ENCODE measurements at places on chromosomes 6 and 20.

DNA sequence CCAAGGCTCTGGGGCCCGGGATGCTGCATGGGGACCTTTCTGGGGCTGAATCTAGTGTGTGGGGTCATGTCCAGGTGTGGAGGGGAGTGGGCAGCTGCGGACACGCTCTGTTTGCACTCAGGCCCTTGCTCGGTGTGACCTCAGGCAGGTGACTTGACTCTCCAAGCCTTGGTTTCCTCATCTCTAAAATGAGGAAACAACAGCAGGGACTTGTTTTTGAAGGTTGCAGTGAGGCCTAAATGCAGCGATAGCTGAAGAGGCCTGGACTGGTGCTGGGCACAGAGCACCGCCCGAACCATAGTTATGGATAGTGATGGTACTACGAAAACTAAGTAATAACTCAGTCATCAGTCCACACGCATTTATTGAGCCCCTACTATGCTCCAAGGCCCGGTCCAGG is 91.8 kb downstream of the NOL4L start:
- DNase-seq, result no peak

- no peak for DNase-seq
These were observed 42.0 kb downstream of the SPDEF start for GRCh38 chr6:34514112-34514511.

GRCh38 chr6:53758496-53758895 is 36.3 kb upstream of the LRRC1 start:
- no peak for DNase-seq

DNA sequence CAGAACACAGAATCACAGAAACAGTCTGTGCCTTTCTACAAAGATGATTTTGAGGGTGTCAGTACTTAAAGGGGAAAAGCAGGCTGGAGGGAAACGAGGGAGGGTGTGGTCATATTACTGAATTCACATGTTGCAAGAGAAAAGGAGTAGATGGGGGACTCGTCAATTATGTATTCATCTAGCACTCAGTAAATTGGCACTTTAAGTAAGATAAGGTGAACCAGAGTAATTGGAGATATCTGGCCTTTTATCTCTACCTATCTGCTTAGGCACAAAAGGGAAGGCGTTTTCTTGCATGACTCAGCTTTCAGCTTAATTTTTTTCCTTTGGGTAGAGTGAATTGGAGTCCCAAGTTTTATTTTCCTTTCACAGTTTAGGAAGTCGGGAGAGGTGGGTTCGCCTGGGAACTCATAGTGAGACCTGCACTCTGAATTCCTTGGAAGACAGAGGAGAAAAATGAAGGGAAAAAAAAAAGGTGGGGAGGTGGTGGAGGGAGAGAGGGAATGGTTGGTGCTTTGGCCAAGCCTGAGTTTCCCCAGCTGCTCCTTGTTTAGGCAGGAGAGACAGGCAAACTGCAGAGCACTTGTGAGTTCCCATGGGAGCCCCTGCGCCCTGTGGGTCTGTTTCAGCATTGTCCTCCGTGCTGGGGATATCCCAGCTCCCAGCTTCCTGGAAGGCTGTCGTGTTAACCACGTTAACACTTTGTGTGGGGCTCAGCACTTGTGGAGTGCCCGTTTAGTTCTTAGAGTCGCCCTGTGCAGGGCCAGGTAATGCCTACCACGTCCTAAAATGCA is 19.7 kb upstream of the GTSF1L start:
- DNase-seq, result no peak

DNA sequence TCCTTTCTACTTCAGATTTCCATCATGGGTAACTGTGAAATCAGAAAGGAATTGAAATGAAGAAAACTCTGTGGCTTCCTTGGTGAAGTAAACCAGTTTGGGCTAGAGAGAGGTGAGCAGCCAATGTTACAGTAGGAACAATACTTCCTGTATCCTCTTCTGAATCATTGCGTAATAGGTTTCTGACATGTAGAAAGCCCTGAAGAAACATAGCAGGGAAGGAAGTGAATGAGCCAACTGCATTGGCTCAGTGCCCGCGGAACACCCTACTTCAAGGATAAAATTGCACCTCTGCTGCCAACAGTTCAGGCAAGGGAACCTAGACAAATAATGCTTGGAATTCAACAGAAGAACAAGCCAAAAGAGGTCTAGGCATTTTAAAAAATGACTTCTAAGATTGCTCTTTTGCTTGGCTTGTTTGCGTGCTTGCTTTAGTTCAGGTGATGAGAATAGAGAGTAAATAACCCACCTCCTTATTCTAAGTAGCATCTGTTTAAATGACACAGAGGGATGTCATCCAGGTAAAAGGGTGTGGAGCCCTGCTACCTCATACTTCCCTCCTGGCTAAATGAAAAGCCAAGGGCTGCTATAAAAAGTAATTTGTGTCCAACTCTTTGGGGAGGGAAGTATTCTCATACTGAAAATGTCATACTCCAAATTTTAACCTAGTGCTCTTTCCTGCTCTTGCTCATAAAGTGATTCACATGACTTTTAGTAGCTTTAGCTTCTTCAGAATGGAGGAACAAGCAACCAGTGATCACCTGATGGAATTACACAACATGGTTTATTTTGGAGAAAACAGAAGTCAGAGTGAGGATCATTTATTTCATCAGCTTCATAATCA is 30.0 kb upstream of the AKIRIN2 start:
- DNase-seq, result peak; percentile 76

DNA sequence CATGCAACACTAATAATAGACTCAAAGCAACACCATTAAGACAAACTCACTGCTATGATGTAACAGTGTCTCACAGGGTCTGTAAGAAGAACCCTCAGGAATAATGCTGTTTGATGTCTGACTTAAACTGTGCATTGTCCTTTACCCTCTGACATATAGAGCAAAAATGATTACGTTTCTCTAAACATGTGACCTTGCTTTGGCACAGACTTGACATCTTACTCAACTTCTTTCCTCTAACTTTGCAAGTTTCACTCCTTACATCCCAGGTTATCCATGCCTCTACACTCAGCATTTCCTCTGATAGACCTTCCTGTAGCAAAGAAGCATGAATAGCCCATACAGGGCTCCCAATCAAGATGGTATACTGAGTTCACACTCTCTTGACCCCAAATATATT is 252.7 kb downstream of the UST start:
- no peak for DNase-seq

- DNase-seq, result no peak
These were observed 383.2 kb downstream of the CD83 start for GRCh38 chr6:14500809-14501208.

GRCh38 chr6:56328728-56329090 is 81.3 kb upstream of the COL21A1 start:
- DNase-seq, result no peak

DNA sequence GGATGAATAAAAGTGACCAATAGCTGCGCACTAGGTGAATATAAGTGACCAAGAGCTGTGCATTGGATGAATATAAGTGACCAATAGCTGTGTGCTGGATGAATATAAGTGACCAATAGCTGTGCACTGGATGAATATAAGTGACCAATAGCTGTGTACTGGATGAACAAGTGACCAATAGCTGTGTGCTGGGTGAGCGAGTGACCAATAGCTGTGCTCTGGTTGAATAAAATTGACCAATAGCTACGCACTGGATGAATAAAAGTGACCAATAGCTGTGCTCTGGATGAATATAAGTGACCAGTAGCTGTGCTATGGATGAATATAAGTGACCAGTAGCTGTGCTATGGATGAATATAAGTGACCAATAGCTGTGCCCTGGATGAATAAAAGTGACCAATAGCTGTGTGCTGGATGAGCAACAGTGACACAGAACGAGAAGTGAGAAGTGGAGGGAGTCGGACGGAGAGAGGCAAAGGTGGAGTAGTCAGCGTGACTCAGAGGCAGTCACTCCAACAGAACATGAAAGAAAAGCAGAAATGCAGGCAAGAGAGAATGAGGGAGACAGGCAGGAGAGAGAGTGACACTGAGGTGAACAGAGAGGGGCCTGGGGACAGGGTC is 38.5 kb downstream of the RBM38 start:
- DNase-seq, result no peak

DNA sequence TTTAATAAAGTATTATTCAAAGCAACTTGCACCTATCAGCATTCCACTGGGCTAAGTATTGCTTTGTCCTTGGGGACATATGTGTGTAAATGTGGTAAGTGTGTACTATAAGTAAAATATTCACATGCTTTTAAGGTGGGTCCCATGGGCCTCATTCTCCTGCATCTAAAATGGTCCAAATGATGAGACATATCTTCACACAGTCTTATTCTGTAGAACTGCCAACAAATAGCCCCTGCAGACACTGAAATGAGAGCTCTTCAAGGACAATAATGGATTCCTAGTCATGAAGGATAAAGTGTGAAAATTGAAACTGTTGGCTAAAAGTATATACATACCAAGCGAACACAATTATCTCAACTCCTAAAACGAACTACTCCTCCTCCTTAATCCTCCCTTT is 81.8 kb downstream of the SMLR1 start:
- DNase-seq, result no peak

DNA sequence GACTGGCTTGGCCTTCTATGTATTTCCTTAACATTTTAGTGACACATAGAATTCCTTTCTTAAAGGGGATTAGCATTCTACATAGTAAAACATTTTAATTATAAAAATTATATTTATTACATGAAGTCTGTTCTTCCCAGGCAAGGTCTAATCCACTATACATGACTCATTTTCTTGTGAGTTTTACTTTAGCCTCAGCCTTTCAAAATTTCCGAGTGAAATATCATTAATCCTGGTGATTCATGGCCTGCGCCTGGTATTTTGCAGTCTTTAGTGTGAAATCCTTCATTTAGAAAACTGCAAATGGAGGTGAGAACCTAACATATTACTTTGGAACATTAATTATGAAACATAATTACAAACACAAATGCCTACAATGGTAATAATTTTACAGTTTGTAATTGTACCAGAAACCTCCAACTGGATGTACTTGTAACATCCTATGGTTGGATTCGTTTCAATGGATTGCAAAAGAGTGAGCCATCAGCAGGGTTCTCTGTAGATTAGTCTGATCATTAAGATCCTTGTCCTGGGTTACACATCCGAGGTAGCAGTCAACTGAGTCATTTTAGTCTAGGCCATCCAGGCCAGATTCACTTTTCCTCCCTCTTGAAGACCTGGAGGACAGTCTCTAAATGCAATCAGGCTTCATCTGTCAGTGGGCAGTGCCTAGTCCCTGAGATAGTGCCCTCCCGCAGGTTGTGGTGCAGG is 272.0 kb downstream of the PACRG start:
- DNase-seq, result no peak

DNA sequence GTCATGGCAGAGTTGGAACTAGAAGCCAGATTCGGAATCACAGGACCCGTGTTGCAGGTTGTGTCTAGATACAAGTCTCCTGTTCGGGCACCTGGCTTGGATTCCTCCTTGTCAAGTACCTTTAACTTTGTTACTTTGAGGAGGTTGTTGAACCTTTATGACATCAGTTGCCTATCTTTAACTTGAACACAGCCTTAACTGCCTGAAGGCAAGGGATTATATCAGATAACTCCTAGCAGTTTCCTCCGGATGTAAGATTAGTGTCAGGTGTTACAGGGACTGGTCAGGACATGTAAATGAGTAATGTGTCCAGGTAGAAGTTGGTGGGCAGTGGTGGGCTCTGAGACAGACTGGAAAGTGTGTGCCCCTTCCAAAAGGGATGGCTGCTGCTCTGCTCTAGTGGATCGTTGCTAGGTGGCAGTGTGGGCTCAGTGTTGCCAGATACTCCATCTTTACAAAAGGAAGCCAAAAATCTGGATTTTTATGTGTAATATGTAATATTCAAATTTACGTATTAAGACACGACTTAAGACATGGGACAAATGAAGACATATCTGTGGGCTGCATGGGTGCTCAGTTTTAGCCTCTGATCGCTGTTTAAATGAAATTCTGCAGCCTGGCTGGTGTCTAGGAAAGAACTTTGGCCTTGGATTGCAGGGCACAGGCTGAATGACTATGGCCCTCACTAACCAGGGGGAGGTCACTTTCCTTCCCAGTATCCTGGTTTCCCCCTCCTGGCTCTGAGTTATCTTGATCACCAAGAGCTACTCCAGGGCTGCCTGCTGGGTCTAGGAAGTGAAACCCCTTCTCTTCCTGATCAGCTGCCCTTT is 27.1 kb downstream of the CHMP4B start:
- DNase-seq, result no peak

- DNase-seq, result no peak
These were observed 42.5 kb downstream of the PIGU start for GRCh38 chr20:34634392-34634791.

- DNase-seq, result no peak
These were observed 210.9 kb downstream of the TINAG start for GRCh38 chr6:54519161-54519560.

- no peak for DNase-seq
These were observed 27.8 kb upstream of the TNFRSF21 start for GRCh38 chr6:47337519-47337918.

- peak; percentile 37 for DNase-seq
These were observed 91.4 kb upstream of the RNF217 start for GRCh38 chr6:124870611-124871459.

DNA sequence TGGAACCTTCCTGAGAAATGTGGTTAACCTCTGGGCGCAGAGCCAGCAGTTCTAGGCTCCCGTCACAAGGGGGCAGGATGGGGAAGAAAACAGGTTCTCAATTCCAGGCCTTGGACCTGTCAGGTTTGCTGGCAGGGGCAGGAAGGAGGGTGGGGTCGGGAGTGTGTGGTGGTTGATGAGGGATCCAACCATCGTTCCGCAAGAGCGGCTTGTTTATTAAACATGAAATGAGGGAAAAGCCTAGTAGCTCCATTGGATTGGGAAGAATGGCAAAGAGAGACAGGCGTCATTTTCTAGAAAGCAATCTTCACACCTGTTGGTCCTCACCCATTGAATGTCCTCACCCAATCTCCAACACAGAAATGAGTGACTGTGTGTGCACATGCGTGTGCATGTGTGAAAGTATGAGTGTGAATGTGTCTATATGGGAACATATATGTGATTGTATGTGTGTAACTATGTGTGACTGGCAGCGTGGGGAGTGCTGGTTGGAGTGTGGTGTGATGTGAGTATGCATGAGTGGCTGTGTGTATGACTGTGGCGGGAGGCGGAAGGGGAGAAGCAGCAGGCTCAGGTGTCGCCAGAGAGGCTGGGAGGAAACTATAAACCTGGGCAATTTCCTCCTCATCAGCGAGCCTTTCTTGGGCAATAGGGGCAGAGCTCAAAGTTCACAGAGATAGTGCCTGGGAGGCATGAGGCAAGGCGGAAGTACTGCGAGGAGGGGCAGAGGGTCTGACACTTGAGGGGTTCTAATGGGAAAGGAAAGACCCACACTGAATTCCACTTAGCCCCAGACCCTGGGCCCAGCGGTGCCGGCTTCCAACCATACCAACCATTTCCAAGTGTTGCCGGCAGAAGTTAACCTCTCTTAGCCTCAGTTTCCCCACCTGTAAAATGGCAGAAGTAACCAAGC is 29.6 kb downstream of the SRSF3 start:
- peak; percentile 93 for DNase-seq
